ENCODE measurements at places on chromosomes 6 and 20. TPM values are rescaled to one million over a fixed set of nuclear protein-coding genes. Genes with fewer than 3 reads are reported as not detected.

HSPA1L gene
- 1.7 TPM for total RNA-seq

RIPOR2 gene
- total RNA-seq, result 19.9 TPM

PRR18 gene
- not detected for total RNA-seq

GLP1R gene
- not detected for total RNA-seq

GRCh38 chr6:71977884-71978283 lies 91.5 kb downstream of the RIMS1 start:
- no peak for DNase-seq

- DNase-seq, result no peak
Measured at GRCh38 chr20:13873831-13874230, 89.0 kb downstream of the NDUFAF5 start.

GRCh38 chr6:168288781-168289570 lies 30.6 kb downstream of the DACT2 start:
- no peak for DNase-seq

DNA sequence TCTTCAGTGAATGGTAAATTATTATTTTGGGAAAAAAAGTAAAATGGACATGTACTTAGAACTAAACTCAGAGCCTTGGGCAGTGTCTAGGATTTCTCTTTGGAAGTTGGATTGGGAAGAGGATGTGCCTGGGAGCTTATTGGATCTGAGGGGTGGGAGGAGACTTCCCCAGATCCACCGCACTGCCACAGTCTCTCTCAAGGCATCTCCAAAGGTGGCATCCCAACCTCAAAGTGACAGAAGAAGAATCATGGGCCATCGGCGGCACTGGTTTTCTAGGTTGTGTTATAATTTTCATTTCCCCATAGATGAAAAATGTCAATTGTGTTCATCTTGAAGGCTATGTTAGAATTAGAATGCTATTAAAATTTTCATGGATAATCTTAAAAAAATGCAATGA lies 66.8 kb upstream of the CD93 start:
- DNase-seq, result no peak

Data from HFFc6 (cell line).